ENCODE measurements at places on chromosomes 11 and 22.

DNA sequence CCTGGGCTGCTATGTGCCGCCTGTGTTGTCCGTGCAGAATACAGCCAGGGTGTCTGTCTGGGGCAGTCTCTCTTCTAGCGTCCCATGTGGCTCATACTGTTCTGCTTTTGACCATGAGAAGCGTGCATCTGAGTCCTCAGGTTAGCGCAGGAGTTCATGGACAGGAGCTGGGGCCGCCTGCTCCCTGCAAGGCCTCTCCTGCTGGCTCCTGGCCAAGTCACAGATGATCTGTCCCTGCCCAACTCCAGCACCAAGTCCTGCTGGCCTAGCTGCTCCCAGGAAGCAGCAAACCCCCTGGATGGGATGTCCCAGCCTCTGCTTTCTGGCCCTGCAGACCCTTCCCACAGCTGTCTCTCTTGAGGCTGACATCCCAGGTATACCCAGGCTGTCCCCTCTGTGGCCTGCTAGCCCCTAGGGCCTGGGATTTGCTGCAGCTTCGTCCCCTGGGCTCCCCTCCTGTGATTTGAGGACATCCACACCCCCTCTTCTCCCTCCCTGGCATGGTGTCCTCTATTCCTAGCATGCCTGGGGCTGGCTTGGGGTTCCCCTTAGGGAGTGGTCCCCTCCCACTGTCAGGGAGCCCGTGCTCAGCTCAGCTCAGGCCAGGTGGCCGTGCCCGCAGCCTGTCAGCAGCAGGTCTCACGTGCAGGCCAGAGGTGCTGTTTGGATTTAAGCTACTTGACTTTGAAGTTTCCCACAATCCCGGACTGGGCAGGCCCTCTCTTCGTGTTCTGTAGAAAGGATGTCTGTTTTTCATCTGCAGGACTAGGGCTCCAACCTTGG is 17.8 kb downstream of the PRR5 start:
- no peak for DNase-seq

- DNase-seq, result no peak
Observed at GRCh38 chr11:3667149-3668035, 3.8 kb downstream of the CHRNA10 start.

DNA sequence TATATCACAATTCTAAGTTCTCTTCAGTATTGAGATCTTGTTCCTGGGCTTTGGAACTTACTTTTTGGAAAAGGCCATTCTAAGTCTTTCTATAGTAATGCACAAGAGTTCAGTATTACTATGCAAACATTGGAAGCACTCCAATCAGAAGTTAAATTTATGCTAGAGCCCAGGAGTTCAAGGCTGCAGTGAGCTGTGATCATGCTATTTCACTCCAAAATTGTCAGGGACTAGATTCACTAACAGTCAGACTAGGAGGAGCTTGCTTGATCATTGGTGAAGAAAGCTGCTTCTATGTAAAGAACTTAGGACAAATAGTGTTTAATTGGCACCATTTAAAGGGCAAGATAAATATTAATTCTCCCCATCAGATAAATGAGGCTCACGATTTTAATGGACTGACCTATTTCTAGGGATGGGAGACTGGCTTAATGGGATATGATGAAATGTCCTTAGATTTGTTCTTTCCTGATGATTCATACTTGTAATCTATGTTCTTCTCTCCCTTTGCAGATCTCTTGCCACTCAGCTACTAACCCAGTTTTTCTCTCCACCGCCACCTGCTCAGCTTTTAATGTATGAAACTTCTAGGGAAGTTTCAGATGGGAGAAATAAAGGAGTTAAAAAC is 32.6 kb upstream of the TMEM123 start:
- no peak for DNase-seq

GRCh38 chr11:86740628-86741483 is 59.5 kb upstream of the PRSS23 start:
- no peak for DNase-seq

DNA sequence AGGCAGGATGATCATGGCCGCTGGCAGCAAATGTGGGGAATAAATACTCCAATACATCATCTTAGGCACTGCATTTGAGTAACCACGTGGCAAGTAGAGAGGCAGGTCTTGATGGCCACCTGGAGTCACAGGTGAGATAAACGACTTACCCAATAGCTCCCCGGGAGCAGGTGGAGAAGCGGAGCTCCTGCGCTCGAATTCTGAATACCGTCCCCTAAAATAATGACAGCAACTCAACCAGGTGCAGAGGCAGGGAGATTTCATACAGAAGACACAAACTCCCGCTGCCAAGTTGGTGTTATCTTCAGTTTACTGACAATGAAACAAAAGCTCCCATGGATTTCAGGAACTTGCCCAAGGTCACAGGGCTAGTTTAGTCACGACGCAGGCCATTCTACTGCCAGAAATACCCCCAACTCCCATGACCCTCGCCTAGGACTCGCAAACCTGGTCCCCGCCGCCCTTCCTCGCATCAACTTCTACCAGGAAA is 437 bp downstream of the SLC43A3 start:
- DNase-seq, result no peak

DNA sequence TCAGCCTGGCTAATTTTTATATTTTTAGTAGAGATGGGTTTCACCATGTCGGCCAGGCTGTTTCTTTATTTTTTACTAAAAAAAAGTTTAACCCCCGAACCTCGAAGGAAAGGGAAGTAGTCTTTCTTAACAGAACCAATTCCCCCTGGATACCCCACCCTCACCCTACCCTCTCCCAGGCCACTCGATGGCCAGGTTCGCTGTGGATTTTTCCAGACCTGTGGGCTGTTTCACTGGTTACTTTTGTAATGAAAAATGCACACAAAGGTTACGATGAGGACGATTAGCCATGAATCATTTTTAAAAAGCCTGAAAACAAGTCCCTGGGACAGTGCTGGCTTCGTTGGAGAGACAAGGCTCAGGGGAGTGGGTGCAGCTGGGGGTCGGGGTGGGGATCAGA is 2.5 kb downstream of the TSPO start:
- no peak for DNase-seq

Data from H54 (cell line).